Pancreas (tissue), 10 donors: ENCODE measurements at places on chromosomes 6 and 20. TPM values are rescaled to one million over a fixed set of nuclear protein-coding genes. Genes with fewer than 3 reads are reported as not detected.

NPEPL1 gene
- 18.1 TPM for total RNA-seq

SEL1L2 gene
- not detected for total RNA-seq

PPP1R14C gene
- 0.40 TPM for total RNA-seq

BTN1A1 gene
- not detected for total RNA-seq

ELOVL4 gene
- 0.04 TPM for total RNA-seq

DNA sequence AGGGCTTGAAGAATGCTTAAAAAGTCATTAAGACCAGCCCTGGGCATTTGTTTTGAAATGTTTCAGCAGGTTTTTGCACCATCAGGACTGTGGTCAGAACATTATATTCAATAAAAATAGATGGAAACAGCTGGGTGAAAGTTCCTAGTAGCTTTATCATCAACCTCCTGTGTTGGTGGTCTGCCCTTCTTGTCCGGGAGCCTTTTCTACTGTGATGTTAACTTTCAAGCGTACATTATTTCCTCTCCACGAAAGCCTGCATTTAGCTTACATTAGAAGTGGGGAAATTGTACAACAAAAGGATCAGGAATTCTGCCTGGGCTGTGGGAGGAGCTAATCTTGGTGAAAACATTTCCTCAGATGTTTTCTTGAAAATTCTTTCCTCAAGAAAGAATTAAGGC, 71.1 kb downstream of the LAMA4 start:
- DNase-seq, result no peak

- DNase-seq, result no peak
Observed at GRCh38 chr6:2817903-2818443, 23.7 kb downstream of the SERPINB1 start.

- DNase-seq, result no peak
Observed at GRCh38 chr6:68876792-68877493, 241.9 kb downstream of the ADGRB3 start.

DNA sequence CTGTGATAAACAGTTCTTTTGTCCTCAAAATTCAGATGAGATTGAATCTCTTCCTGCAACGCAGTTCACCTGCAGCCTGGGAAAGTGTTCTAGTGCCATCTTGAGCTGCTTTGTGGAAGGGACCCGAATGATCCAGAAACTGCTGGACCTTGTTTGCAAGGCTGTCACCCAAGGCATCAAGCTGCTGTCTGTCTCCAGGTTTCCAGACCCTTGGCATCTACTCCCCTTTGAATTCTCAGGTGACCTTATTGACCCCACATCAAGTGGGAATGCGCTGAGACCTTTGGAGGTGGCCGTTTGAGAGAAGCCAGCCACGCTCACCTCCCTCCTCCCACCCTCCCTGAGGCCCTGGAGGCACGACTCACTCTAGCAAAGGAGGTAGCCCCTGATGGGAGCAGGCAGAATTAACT, 112.5 kb downstream of the EDN3 start:
- DNase-seq, result no peak

DNA sequence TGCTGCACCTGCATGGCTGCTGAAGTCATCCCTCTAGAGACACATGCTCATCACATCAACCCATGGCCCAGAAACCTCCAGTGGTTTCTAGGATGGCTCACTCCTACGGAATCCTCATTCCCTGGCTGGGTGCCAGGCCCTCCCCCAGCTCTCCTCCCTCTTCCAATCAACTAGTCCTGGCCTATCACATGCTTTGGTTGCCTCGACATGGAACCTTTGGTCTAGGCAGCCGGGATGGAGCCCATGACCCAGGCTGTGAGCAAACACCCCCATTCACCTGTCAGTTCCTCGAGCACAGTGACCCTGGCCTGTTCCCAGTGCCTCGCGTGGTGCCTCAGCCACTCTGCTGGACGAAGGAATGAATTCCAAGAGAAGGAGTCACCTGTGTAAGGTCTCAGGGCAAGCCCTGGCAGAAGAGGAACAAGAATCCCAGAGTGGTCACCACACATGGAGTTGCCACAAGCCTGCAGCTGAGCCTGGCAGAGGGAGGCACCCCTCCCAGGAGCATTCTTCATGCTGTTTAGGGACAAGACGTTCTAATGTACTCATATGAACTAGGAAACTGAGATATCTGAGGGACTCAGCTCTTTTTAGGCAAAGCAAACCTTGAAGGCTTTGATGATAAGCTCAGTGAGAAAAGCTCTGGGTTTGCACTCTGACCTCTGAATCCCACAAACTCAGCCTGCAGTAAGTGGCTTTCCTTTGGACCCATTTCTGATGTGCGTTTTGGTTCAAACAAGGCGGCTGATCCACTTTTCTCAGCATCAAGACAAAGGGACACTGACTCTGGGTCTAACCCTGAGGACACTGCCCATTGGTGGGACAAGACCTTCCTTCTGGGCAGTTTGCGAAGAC, 40.2 kb downstream of the PPP1R3G start:
- DNase-seq, result no peak
